Endothelial cell of coronary artery (primary cell): ENCODE measurements at places on chromosomes 13 and 19. TPM values are rescaled to one million over a fixed set of nuclear protein-coding genes. Genes with fewer than 3 reads are reported as not detected.

The PRR19 gene
- 0.09 and 0.27 TPM in 2 replicates for total RNA-seq

The ZNF85 gene
- 7.4 and 9.8 TPM in 2 replicates for total RNA-seq

The KLK1 gene
- total RNA-seq = not detected in 2 replicates

The KMT5C gene
- total RNA-seq = 2.9 and 4.7 TPM in 2 replicates
